ENCODE measurements at places on chromosomes 7 and 10. TPM values are rescaled to one million over a fixed set of nuclear protein-coding genes. Genes with fewer than 3 reads are reported as not detected.

The POLR2J3 gene
- 9.2 TPM for total RNA-seq

The ZNF365 gene
- 3.7 TPM for total RNA-seq

The NPY4R2 gene
- 0.74 TPM for total RNA-seq

The LFNG gene
- total RNA-seq: 9.2 TPM

The MNX1 gene
- total RNA-seq: not detected

The IFIT1B gene
- total RNA-seq: not detected

The CHN2 gene
- 4.1 TPM for total RNA-seq

The PRSS2 gene
- total RNA-seq: not detected

The SLC26A3 gene
- not detected for total RNA-seq

The LRRC17 gene
- 2.5 TPM for total RNA-seq

The FANK1 gene
- total RNA-seq: 0.88 TPM

The UPK3BL2 gene
- 3.1 TPM for total RNA-seq

The ELFN1 gene
- 6.0 TPM for total RNA-seq

The FAM24A gene
- not detected for total RNA-seq

The NEURL1 gene
- 0.39 TPM for total RNA-seq

The CD36 gene
- 831 TPM for total RNA-seq

Measured in left cardiac atrium (tissue), 4 donors.